ENCODE measurements at places on chromosomes 3 and 15.

DNA sequence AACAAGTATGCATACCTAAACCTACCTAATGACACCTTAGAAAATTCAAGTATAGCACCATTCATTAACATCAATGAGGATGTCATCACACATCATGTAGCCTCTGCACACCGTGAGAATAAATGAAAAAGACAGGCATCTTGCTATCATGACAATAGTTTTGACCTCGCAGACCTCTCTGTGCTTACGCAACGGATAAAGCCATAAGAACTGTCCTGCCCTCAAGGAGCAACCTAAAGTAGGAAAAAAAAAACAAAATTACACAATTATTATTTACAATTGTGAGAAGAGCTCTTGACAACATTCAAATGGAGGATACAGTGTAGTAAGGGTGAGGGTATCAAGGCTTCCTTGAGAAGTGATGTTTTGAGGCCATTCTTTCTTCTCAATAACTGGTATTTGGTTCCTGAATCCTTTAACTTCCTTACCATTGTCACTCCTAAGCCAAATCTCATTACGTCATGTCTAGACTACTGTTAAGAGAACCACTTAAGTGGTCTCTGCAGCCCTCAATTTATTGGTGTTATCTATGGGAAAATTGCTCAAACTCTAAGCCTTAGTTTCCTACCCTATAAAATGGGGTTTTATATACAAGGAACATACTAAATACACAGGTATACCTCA lies 7.0 kb upstream of the SETD5 start:
- DNase-seq = no peak

DNA sequence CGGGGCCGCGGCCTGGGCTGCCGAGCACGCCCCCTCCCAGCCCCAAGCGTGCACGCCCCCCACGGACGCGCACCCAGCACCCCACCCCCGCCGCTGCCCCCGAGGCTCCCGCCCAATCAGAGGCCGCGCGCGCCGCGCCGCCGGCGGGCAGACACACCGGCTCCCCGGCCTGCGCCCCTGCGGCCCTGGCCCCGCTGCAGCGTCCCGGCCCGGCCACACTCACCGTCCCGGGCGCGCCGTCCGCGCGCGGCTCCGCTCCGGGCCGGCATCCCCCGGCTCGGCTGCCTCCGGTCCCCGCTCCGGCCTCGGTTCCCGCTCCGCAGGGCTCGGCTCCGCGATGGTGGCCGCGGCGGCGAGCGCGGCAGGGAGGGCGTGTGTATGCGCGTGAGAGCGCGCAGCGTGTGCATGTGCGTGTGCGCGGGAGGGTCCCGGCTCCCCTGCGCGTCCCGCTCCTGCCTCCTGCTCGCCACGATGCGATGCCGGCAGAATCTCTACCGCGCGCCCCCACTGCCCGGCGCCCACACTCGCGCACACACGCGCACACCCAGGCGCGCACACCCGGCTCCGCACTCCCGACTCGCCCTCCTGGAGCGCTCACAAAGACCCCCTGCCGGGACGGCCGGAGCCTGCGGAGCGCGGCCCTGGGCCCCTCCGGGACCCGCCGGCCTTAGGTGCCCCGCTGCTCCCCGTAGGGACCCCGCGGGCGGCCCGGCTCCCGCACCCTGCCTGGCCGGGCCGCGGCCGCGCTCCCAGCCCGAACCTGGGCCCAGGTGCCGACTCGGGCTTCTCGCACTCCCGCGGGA lies 186.5 kb upstream of the LINGO1 start:
- no peak for DNase-seq

DNA sequence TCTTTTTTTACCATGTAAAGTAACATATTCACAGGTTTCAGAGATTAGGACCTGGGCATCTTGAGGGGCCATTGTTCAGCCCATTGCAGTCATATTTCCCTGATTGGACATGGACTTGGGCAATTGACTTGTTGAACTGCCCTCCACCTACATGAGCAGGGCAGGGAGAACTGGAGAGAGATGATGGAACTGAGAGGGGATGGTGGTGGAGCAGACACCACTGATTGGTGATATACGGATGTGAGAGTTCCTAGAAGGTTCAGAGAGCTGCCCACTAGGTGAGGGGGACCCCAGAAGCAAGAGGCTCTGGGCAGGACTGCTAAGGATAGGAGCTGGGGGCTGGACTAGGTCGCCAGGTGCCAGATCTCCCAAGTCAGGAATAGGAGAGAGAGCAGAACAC lies 37.8 kb upstream of the SIAH2 start:
- no peak for DNase-seq

DNA sequence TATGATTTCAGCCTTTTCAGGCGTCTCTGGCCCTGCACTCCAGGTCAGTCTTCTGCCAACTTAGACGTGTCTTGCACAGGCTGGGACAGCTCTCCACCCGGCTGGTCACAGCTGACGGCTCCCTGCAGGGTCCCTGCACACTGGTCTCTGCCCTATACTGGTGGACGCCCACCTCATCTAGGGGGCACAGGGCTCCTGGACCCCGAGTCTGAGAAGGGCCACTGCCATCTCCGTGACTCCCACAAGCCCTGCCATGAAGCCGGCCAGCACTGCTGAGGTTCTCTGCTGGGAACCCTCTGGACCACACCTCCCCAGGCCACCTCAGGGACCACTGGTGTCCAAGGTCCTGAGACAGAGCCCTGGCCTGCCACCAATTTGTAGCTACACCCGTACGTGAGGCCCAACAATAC lies 40.5 kb downstream of the CYFIP1 start:
- DNase-seq = peak; percentile 60

- DNase-seq = no peak
These were observed 23.3 kb downstream of the TGFBR2 start for GRCh38 chr3:30629746-30630145.

DNA sequence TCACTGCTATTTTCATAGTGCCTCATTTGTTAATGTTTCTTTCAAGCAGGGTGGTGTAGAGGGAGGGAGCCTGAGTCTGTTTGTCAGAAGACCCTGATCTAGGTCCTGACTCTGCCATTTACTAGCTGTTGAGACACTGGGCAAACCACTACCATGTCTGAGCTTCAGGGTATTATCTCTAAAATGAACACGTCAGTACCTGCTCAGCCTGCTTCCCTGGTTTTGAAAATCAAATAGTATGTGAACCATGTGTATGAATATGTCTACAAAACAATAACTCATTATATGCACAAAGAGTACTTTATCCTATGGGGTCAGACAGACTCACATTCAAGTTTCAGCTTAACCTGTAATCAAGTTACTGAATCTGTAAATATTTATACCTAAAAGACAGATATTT lies 25.1 kb downstream of the SYNPR start:
- DNase-seq = no peak

GRCh38 chr15:90650117-90650955 lies 66.8 kb upstream of the BLM start:
- peak; percentile 38 for DNase-seq

- no peak for DNase-seq
These were observed 543.4 kb downstream of the GBE1 start for GRCh38 chr3:81218023-81218422.

GRCh38 chr3:18054625-18055024 lies 312.2 kb upstream of the TBC1D5 start:
- no peak for DNase-seq

DNA sequence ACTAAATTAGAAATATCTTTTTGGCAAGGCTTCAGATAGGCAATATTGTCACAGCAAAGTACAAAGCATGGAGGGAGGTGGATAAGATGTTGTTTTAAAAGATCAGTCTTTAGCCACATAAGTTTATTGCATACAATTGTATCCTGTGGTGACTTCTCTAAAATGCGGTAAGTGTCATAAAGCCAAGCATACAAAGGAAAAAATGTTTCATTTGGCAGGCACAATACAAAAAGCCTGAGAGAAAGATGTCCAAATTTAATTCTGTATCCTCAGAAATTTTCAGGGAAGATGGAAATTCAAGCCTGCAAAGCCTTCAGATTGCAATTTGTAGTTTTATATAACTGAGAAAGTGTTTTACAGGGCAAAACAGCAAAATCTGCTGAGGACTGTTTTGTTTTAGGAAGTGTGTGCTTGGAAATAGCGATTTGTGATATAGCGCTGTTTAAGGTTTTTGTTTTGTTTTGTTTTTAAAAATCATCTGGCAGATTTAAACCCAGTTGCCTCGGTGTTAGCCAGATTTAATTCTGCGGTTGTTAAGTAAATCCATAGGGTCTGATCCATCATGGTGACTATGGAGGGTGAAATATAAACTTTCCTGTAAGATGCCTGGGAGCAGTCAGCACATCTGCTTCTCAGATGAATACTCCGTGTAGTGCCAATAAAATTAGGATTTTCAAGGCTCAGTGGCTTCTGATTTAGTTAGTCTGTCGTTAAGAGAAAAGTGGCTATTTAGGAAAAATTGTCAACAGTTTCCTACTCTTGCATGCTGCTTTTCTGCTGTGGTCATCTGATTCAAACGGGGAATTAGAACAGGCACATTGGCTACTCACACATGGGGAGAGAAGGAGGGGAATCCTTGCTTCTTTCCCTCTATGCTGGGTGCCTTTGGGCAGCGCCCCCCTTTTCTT lies 8.0 kb downstream of the KAT2B start:
- no peak for DNase-seq

DNA sequence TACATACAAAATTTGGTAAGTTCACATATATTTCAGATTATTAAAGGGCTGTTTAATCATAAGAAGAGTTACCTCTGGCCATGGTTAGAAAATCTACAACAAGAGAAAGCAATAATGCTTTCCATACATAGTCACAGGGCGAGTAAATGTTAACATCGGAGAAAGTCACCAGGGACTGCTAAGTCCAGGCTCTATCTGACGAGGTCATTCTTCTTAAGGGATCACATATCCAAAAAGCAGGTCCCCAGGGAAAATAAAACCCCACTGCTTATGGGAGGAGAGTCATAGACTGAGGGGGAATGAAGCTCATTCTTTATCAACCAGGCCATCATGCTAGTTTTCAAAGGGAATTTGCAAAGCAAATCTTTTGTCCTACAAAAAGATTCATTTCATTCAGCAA lies 3.1 kb downstream of the PCYT1A start:
- no peak for DNase-seq

DNA sequence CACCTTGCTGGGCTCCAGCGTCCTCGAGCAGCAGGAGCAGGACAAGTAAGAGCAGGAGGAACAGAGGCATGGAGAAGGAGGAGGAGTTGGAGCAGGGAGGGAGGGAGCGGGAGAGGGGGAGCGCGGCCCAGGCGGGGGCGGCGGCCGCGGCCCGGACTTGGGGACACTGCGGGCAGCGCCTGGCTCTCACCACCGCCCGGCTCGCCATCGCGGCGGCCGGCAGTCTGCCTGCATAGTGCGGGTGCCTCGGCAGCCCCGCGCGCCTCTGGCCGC lies 440 bp downstream of the DCBLD2 start:
- no peak for DNase-seq

- no peak for DNase-seq
These were observed 4.3 kb downstream of the PLEKHO2 start for GRCh38 chr15:64845831-64846595.

DNA sequence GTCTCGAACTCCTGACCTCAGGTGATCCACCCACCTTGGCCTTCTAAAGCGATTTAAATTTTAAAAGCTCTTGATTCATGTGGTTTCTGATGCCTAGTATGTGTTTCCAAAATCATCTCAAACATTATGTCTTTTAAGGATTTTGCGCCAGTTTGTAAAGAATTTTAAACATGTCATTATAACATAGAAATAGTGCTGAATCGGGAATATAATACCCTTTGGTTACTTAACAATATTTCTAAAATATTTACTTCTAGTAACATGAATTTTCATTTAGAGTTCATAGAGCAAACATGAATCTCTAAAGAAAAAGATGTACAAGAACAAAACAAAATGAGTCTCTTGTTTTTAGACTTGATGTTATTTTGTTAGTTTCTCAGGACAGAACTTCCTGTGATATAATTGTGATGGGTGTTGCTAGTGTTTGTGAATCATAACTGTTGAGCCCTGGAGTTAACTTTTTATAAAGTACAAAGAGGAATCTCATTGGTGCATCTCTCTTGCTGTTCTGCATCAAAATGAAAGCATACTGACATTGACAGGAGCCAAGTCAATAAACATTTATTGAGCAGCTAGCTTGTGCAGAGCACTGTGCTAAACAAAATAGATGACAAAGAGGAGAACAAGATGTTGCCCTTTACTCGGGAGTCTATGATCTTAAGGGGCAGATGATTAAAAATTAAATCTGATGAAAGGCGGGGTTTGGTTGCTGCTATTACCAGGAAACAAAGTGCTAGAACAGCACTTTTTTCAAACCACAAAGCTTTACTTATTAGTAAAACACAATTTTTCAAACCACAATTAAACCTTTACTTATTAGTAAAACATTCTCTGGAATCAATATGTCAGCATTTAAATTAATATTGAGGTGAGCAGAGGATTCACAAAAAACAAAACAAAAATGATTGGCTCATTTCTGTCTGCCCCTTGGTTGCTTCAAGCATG lies 73.4 kb downstream of the MME start:
- no peak for DNase-seq

DNA sequence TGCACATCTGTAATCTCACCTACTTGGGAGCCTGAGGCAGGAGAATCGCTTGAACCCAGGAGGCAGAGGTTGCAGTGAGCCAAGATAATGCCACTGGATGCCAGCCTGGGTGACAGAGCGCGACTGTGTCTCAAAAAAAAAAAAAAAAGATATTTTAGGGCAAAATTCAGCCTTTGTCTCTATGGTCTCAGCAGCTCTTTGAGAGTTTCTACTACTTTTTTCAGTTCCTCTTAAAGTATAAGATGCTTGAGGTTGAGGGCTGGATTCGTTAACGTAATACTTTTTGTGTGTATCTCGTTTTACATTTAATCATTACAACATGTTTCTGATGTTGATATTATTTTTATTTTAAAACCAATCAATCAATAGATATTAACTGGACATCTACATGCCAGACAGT lies 381.2 kb upstream of the TBL1XR1 start:
- no peak for DNase-seq

DNA sequence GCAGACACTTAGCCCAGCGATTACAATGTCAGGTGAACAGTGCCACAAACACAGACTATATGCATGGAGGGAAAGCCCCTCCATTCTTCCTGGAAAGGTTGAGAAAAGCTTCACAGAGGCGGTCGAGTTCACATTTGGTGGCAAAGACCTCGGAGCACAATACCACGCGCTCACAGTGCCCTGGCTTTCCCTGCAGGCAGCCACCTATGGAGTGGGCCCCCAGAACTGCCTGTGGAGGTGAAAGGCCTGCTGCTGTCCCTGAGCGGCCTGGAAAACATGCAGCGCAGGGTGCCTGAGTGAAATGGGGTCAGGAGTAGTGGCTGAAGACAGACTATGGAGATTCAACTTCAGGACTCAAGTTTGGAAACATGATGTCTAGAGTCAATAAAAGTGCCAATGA lies 26.9 kb downstream of the PDIA5 start:
- no peak for DNase-seq

DNA sequence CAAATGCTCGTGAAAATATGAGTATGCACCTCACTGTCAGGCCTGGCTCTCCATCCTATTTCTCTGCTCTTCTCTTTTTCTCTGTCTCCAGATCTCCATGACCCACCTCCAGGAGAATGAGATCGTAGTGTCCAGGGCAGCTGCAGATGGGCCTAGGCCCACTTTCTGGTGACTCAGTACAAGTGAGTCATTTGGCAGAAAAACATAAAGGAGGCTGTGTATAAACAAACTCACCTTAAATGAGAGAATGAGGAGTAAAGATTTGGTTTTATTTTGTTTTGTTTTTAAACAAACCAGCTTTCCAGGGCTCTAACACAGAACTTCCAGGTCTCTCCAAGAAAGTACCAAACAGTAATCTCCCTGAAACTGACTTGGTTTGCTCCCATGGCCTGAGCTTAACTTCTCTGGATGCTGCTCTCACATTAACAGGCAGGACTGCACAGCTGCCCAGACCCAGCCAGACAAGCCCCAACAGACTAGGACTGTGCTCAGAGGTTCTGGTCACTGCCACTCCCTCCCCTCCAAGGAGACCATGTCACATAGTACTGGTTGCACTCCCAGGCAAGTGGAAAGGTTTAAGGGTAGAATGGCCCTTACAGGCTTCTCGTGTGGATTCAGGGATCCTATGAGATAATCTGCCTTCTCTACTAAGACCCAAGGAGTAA lies 1.5 kb upstream of the HEG1 start:
- DNase-seq = no peak
